Panc1 (cell line): ENCODE measurements at places on chromosomes 6 and 20. TPM values are rescaled to one million over a fixed set of nuclear protein-coding genes. Genes with fewer than 3 reads are reported as not detected.

HLA-DMB gene
- 0.44 TPM for total RNA-seq

ZNF311 gene
- total RNA-seq = 0.39 TPM

REV3L gene
- total RNA-seq = 44.8 TPM

TRERF1 gene
- 30.6 TPM for total RNA-seq

CTAGE9 gene
- total RNA-seq = 0.15 TPM

BMP7 gene
- total RNA-seq = 11.5 TPM

PLAGL2 gene
- total RNA-seq = 40.6 TPM

GSTA2 gene
- not detected for total RNA-seq

C6orf15 gene
- not detected for total RNA-seq

C20orf96 gene
- 20.5 TPM for total RNA-seq

GNMT gene
- 0.72 TPM for total RNA-seq
